Stomach (tissue), 19 donors: ENCODE measurements at places on chromosomes 12 and 14.

- DNase-seq = no peak
Measured at GRCh38 chr12:101772012-101772775, 32.9 kb upstream of the SYCP3 start.

DNA sequence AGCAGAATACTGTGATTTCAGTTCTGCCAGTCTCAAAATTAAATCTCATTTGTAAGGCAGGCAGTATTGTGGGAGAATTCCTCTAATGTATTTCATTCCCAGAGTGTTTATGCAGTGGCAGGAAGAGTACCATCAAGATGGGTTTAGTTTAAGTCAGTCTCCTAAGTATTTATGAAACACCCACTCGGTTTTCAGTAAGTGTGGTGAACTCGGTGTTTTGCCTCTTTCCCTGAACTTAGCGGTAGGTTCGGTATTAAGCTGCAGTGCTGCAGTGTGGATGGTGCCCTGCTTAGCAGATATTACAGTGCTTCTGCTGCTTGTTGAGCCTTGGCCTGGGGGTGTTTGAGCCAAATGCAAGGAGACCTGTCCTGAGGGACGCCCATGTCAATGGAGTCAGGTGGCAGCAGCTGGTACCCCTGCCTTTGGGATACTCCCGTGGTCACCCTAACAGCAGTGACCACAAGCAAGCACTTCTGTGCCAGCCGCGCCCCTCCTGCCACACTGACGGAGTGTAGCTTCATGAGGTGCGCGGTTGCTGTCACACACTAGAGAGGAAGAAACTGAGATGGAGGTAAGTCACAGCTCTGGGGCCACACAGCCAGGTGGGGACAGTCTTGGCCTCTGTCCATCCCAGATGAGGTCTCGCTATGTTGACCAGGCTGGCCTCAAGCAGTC, 15.8 kb downstream of the COA8 start:
- DNase-seq = no peak

- DNase-seq = peak; percentile 12
Measured at GRCh38 chr14:22689199-22689598, 45.0 kb upstream of the OR6J1 start.

DNA sequence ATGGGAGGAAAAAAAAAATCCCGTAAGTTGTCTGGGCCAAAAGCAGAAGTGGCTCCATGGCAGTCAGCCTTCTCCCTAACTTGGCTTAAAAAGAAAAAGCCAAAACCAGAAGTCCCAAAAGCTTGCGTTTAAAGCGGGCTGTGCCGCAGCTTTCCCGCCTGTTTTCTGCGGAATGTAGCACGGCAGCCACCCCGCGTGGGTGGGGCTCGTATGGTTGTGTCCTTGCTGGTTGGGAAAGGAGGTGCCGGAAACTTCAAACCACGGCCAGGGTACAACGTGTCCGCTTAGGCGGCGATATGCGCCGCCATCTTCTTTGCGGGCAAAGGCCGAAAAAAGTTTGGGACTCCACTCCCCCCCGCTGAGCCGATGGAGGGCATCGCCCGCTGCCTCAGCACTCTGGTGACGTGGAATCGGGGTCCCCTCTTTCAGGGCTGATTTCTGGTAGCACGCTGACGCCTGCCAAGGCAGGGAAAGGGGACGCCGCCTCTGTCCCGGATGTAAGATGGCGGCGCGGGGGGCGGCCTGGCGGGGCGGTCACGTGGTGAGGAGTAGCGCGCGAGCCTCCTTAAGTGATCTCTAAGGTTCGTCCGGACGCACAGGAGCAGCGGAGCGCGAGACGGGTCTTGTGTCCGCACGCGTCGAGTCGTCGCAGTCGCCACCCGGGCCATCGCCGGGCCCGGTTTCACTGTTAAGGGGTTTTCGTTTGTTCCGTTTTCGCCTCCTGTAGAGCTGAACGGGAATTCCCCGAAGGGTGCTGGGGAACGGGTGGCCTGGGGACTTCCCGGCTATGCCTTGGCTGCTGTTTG, 135.8 kb downstream of the MON2 start:
- peak; percentile 87 for DNase-seq

DNA sequence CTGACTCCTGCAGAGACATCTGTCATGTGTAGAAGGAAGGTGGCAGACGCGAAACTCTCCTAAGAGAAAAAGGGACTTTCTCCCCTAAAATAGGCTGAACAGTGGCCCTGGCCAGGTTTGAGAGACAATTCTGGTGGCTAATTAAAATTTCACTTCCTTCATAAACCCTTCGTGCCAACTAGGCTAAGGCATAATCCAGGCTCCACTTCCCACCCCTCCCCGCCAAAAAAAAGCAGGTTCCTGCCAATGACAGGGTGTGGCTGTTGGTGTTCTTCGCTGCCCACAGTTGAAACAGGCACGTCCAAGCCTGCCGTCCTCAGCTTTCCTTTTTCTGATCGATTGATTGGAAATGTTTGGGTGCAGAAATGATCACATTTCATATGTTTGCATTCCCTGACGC, 144.6 kb downstream of the GCH1 start:
- DNase-seq = no peak

- DNase-seq = no peak
Measured at GRCh38 chr14:91681893-91682563, 49.9 kb downstream of the CATSPERB start.

DNA sequence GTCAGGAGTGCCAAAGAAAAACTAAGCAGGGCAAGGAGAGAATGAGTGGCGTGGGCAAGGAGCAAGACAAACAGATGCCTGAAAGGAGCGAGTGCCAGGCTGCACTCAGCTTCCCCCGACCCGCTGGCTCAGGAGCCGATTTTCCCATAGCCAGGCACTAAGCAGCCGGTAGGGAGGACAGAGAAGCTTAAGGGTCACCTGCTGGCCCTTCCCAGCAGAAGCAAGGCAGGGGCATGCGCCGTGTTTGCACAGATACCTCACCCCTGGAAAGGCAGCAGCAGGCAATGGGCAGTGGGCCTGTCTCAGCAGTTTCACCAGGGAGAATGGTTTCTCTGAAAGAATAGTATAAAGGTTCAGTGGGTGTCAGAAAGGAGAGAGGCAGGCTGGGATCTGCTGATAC, 104.9 kb upstream of the FKBP4 start:
- no peak for DNase-seq

- DNase-seq = no peak
Measured at GRCh38 chr12:6508087-6508486, 14.2 kb downstream of the NCAPD2 start.

- peak; percentile 80 for DNase-seq
Measured at GRCh38 chr12:80053051-80053790, 46.1 kb upstream of the OTOGL start.

GRCh38 chr12:23813206-23813605, 136.3 kb downstream of the SOX5 start:
- DNase-seq = no peak

DNA sequence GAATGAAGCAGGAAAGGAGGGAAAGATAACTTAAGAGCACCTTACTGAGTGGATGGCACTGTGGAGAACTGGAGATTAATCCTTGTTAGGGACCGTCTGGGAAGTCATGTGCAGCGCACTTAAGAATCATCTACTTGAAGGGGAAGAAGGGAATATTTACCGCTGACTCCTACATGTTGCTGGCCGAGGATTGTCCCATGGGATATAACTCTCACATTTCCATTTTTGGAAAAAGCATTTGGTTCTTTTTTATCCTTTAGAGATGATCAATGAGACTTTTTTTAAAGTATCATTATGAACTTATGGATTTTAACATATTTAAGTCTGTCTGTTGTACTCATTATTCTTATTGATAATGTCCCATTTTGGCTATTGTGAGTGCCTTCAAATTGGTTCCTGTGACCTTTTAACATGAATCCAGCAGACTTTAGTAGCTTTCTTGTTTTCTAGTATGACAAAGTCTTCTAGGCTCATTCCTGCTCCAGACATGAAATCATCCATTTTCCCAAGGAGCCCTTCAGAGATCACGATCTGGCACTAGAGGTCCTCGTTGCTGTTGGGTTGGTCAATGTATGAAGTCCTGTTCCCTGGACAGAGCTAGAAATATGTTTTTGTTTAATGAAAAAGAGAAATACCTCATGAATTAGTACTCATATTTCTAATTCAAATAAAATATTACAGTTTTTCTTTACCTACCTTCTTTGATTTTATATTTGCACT, 20.2 kb upstream of the FAM234B start:
- DNase-seq = peak; percentile 31

GRCh38 chr12:48197549-48197970, 5.5 kb downstream of the OR10AD1 start:
- peak; percentile 77 for DNase-seq

DNA sequence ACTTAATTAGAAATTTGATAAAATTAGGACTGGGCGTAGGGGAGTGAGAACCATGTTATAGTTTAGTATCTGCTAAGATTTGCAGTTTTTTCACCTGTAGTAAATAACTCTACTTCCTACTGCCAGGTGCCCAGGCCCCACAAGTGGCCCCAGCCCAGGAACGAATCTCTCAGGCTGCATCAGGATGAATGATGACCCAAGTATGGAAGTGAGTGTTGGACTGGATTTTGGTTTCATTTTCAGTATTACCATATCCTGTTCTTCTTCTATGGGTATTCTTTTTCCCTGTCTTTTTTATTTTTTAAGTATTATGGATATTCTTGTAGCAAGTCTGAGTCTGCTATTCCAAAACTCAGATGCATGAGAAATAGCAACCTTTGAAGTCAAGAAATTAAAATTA, 120.3 kb upstream of the BCAT1 start:
- DNase-seq = no peak

DNA sequence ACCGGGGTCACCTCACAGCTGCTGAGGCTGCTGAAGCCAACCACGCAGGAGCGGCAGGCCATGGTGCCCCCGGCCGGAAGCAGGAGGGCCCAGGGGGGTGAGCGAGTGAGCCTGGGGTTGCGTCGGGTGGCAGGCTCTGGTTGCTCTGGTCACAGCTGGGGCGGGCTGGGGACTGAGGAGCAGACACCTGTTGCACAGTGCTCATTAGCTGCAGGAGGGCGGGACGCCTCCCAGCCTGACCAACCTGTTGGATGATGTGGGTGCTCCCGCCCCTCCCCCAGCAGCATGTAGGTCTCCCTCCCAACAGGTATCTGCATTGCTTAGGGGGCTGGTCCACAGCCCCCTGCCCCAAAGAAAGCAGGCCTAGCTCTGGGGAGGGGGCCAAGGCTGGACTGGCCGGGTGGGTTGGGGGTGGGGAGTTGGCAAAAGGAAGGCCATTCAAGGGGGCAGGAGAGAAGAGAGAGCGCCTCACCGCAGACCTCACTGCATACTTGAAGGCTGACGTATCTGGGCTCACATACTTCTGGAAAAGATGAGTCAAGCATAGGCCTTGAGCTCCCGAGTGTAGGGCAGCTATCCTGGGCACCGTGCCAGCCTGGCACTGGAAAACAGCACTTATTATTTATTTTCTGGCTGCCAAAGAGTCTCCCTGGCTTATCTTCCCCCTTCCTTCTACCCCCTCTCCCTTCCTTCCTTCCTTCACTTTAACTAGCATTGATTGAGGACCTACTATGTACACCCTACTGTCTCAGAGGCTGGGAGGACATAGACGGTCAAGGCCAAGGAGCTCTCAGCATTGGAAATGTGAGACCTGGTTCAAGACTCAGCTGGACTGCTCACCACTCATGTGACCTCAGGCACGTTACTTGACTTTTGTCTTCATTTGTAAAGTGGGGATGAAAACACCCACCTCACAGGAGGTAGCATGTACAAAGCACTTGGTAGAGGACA, at the start of gene KRT80:
KRT80 (minus strand) TSS at position 174 of the 951 bp plus-strand sequence; CDS start at position 62, 112 bp downstream.
- DNase-seq = peak; percentile 95

GRCh38 chr12:53804429-53804828, 52.6 kb upstream of the CISTR start:
- DNase-seq = no peak

DNA sequence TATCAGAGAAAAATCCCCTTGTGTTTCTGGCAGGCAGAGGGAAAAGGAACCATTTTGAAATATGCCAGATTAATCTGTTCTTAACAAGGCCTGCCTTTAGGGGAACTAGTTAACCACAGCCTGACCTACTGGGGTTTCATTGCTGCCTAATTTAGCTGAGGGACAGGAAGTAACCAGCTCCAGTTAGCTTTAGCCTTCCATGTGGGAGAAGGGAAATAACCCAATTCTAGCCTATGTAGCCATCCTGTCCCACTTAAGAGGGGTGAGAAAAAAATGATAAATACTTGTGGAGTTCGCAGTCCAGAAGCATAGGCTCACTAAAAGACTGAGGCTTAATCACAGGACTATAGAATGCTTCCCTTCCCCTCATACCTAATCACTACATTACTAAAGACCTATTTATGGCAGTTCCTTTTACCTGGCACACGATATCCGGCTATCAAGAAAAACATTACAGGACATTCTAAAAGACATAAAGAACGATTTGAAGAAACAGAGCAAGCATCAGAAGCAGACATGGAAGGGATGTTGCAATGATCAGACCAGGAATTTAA, 22.8 kb downstream of the COX8C start:
- no peak for DNase-seq

GRCh38 chr12:5571115-5571514, 139.2 kb downstream of the NTF3 start:
- DNase-seq = no peak

GRCh38 chr12:12200363-12200762, 66.5 kb downstream of the LRP6 start:
- DNase-seq = no peak

DNA sequence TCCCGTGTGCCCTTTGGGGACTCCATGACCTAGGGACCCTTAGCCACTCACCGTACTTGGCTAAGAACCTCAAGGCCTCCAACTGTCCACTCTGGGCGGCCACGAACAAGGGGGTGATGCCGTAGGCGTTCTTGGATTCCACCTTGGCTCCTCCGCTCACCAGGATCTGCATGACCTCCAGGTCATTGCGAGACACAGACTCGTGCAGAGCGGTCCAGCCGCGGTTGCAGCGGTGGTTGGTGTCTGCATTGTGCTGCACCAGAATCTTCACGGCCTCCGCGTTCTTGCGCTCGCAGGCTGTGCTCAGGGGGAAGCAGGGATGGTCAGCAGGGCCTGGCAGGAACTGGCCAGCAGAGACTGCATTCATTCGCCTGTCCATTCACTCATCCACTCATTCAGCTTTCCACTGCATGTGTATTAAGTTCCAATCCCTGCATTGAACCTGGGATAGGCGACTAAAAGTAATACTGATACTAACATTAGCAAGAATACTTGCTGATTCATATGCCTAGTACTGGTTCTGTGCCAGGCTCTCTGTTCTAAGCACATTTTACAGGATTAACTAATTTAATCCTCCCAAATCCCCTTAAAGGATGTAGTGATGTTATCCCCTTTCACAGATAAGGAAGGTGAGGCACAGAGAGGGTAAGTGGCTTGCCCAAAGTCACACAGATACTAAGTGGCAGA, 23.9 kb downstream of the FAM181A start:
- no peak for DNase-seq

DNA sequence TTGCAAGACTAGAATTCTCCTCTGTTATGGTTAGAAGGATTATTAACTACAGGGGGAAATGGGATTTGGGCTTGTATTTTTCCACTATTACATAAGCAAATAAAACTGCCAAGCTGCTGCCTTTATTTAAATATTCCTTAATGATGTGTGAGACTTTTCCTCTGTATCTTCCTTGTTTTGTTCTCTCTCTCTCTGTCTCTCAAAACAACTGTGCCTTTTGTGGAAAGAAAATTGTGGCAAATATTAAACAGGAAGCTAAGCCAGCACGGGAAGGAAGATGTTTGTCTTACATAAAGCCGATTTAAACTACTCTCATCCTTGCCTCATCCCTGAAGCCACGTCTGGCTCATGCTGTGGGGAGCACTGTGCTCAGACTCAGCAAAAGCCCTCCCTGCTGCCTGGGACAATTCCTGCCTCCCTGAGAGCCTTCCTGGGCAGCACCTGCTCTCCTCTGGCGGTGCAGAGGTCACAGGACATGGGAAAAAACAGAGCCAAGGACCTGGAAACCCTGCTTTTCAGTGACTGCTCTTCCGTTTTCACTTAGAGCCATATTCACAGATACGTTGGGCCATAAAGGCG, 237.2 kb downstream of the SLC15A4 start:
- peak; percentile 37 for DNase-seq
